ENCODE measurements at places on chromosomes 5 and 9. TPM values are rescaled to one million over a fixed set of nuclear protein-coding genes. Genes with fewer than 3 reads are reported as not detected.

LAMC3 gene
- total RNA-seq = 0.12 TPM

POU5F2 gene
- total RNA-seq = 0.53 TPM

CDH9 gene
- not detected for total RNA-seq

ENG gene
- total RNA-seq = 69.0 TPM

C5orf52 gene
- total RNA-seq = not detected

RGS7BP gene
- total RNA-seq = 1.7 TPM

BTNL8 gene
- not detected for total RNA-seq

FOXD4L3 gene
- not detected for total RNA-seq

CHMP5 gene
- total RNA-seq = 137 TPM

SWI5 gene
- total RNA-seq = 48.9 TPM

ANKRD31 gene
- total RNA-seq = 0.13 TPM

RNF183 gene
- not detected for total RNA-seq

STC2 gene
- 251 TPM for total RNA-seq

STPG3 gene
- total RNA-seq = not detected

TMOD1 gene
- total RNA-seq = 0.79 TPM

MLANA gene
- not detected for total RNA-seq

TMC1 gene
- 0.93 TPM for total RNA-seq

IFNA21 gene
- not detected for total RNA-seq

C9orf153 gene
- total RNA-seq = 0.26 TPM

WASHC1 gene
- 3.4 TPM for total RNA-seq

LCN15 gene
- not detected for total RNA-seq

GLIPR2 gene
- total RNA-seq = 17.2 TPM

FAM200C gene
- total RNA-seq = 3.0 TPM

PTCH1 gene
- total RNA-seq = 0.92 TPM

BASP1 gene
- total RNA-seq = 93.8 TPM

EPB41L4A gene
- total RNA-seq = 11.9 TPM

TEX48 gene
- total RNA-seq = not detected

DMRT2 gene
- total RNA-seq = not detected

PCDHA5 gene
- total RNA-seq = 0.06 TPM

CORO2A gene
- total RNA-seq = under 0.01 TPM

NEUROG1 gene
- not detected for total RNA-seq

PROB1 gene
- total RNA-seq = 0.40 TPM

FBXO10 gene
- 9.5 TPM for total RNA-seq

SGCD gene
- total RNA-seq = 16.9 TPM

DRD1 gene
- 0.53 TPM for total RNA-seq

INSL4 gene
- under 0.01 TPM for total RNA-seq

PCDHA9 gene
- total RNA-seq = 0.06 TPM

FBP1 gene
- total RNA-seq = not detected

NTNG2 gene
- 1.6 TPM for total RNA-seq

MED10 gene
- 8.8 TPM for total RNA-seq

FAM78A gene
- 0.44 TPM for total RNA-seq

WWC1 gene
- 0.66 TPM for total RNA-seq

PCDHGA3 gene
- 2.9 TPM for total RNA-seq

IGIP gene
- total RNA-seq = 19.3 TPM

NUTM2G gene
- not detected for total RNA-seq

TPPP gene
- total RNA-seq = 0.93 TPM

LMX1B gene
- total RNA-seq = not detected

HK3 gene
- not detected for total RNA-seq

DMRT3 gene
- not detected for total RNA-seq

DMRTA1 gene
- 0.06 TPM for total RNA-seq

Data from aortic smooth muscle cell (primary cell).